ENCODE measurements at places on chromosomes 5 and 9. TPM values are rescaled to one million over a fixed set of nuclear protein-coding genes. Genes with fewer than 3 reads are reported as not detected.

DNA sequence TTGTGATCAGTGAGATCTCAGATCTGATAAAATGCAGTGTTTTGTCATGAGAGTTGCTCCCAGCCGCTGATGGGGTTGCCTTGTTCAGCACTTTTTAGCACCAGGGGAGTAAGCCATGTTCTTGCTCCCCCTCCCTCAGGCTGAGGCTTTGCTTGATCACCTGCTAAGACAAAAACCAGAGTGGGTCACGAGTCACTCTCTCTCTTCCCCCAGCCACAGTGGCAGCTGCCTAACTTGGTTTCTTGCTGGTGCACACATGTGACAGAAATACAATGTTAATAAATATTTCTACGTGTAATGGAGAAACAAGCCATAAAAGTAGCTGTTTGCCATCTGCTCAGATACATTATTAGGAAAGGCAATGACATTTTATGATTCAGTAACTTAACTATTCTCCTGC lies 212.4 kb upstream of the DMRT1 start:
- no peak for DNase-seq

DNA sequence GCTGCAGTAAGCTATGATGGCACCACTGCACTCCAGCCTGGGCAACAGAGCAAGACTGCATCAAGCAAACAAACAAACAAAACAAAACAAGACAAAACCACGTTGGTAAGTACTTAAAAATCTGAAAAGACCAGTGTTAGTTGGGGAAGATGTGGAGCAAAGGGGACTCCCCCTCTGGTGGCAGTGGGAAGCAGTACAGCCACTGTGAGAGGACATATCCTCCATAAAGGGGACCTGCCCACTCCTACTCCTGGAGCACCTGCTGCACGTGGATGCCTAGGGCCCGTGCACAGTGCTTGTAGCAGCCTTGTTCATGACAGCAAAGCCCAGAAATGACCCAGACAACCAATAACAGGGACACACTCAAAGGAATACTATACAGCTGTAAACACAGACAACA lies 17.0 kb upstream of the IPPK start:
- peak; percentile 34 for DNase-seq

Gene SLC4A9
- not detected for total RNA-seq

GRCh38 chr5:180807654-180808414 lies 5.2 kb upstream of the MGAT1 start:
- DNase-seq, result no peak

DNA sequence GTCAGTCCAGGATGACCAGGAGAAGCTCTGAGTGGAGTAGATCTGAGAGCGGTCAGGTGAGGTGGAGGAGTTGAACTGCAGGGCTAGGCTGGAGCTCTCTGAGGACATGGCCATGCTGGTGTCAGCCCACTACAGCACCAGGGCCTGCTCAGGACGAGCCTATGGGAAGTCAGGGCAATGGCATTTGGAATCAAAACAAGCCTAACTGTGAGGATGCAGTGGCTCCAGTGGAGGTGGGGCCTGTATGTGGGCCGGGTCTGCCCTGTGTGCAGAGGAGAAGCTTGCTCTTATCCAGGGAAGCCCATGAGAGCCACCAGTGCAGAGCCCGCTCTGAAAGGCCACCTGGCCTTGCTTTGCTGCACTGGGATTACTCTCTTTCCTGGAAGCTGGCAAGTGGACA lies 11.1 kb downstream of the CXCL14 start:
- DNase-seq, result no peak

- DNase-seq, result no peak
These were observed 25.2 kb upstream of the FOCAD start for GRCh38 chr9:20658677-20659473.

GRCh38 chr5:146101646-146102045 lies 3.7 kb downstream of the PLAC8L1 start:
- no peak for DNase-seq

GRCh38 chr9:70802206-70802605 lies 319.2 kb downstream of the TRPM3 start:
- no peak for DNase-seq

DNA sequence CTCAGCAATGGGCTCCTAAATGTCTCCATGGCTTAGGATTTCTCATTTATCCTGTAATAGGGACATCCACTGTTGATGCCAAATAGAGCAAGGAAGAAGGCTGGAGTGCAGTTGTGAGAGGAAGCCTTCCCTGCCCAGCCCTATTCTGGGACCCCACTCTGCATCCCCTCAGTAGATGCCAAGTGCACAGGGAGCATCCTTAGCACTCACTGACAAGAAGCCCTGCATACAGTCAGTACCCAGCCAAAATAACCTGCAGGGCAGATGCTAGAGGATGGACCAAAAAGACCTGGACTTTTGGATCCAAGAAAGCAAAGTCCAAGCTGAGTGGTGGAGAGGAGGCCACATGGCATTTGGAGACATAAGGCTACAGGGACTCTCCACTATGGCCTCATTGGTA lies 113.5 kb upstream of the SPOCK1 start:
- DNase-seq, result no peak

DNA sequence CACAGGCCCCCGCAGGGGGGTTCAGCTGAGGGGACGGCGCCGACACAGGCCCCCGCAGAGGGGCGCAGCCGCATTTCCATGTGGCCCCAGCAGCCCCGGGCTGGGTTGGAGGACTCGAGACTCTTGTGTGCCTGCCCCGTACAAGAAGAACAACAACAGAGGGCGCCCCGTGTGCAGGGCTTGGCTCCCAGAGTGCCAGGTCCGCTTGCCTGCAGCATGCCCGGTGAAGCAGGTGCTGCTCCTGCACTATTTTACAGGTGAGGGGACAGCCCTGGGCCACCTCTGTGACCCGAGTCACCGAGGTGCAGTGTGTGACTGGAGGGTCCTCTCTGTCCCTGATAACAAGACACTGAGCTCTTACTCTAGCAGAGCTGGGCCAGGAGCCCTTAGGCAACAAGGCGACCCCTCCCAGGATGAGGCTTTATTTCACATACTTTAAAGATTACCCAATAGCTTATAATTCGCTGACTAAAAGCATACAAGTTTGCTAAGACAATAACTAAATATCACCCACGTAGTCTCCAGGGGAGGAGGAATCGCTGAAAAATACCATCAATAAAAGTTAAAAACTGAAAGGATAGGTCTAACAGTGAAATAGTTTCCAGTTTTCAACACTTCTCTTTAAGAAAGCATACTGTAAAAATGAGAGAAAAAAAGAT lies 41.7 kb upstream of the SLC9A3 start:
- DNase-seq, result no peak

Gene LRRC8A
- total RNA-seq, result 23.5 TPM

GRCh38 chr9:109031241-109031640 lies 17.9 kb upstream of the CTNNAL1 start:
- no peak for DNase-seq

- DNase-seq, result no peak
These were observed 211.2 kb downstream of the GOLPH3 start for GRCh38 chr5:31962871-31963307.

GRCh38 chr9:130905125-130905901 lies 8.7 kb upstream of the QRFP start:
- peak; percentile 69 for DNase-seq

- DNase-seq, result no peak
These were observed 591.7 kb downstream of the CSNK1G3 start for GRCh38 chr5:124103671-124104070.

DNA sequence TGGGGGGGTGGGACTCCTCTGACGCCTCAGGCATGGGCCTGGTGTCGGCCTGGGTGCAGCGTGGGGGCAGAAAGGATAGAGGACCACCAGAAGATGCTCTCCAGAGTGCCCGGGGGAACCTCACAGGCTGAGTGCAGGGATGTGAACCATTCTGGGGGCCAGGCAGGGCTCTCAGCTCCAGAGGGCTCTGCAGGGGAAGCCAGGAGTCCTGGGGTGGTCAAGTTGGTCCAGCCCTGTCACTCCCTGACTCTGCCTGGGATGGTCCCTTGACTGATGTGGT lies 6.5 kb downstream of the GFI1B start:
- no peak for DNase-seq

Gene MYOZ3
- not detected for total RNA-seq

Measured in K562 (cell line).